ENCODE measurements at places on chromosomes 7 and 10.

DNA sequence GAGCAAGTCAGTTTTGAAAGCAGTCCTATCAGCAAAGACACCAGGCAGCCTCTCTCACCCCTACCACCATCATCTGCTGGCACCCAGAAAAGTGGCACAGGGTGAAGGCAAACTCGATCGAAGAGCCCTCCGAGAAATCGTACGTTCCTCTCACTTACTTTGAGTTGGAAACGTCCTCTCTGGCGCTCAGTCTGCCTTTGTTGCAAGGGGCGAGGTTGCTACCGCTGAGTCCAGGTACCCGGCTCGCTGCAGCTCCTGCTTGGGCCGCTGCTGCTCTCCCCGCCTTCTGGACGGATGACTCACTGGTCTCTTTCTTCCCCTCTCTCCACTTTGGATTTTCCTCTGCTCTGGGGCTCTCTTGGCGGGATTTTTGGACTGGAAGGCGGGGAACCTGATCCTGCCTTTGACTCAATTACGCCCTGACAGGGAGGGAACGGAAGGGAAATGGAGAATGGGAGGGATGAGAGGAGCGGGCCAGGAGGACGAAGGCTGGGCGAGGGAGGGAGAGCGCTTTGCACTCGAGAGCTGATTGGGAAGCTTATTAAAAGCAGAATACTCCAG, at the start of gene PTN:
PTN (minus strand) TSS at position 453 of the 561 bp plus-strand sequence. CDS start 88,760 bp downstream, outside the sequence.
- DNase-seq, result peak; percentile 58

- no peak for DNase-seq
Measured at GRCh38 chr7:11810043-11810625, 21.9 kb downstream of the THSD7A start.

DNA sequence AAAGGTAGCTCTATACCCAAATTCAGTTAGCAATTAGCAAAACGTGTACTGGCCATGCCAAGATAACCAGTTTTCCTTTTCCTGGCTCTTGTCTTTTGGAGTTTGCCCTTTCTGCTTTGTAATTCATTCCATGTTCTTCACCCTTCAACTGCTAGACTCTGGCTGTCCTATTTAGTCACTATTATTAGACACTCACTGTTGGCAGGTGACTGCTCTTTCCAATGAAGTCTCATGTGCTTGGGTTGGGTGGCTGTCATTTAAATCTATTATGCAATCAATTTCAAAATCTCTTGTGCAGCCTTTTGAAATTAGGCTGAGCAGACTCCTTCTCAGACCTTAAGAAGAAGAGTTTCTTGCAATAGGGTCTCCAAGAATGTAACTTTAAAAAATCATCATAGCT, 266.5 kb downstream of the GPR158 start:
- DNase-seq, result no peak

DNA sequence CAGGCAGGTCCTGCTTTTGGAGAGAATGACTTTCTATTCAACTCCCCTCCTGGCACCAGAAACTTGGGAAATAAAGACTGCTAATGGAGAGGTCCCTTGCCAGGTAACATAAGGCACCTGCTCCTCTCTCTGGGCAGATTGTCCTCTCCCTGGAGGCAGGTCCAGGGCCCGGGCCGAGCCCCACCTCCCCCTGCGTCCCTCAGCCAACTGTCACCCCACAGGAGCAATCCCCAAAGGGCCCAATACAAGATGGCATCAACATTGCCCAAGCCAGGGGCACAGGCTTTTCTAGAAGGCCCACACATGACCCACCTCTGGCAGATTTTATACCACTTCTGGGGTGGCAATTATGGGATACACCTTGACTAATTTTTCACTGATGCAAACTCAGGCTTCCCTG, 145.2 kb downstream of the HERPUD2 start:
- DNase-seq, result no peak

DNA sequence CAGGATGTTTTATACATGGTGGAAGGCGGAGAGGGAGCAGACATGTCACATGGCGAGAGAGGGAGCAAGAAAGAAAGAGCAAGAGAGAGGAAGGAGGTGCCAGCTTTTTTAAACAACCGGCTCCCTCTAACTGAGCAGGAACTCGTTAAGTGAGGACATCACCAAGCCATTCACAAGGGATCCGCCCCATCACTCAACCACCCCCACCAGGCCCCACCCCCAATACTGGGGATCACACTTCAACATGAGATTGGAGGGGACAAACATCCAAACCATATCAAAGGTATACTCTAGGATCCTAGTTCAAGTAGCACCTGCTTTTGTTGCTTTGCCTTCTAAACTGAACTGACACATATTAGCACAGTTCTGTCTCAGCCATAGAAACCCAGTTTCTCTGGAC, 141.9 kb upstream of the KLF14 start:
- DNase-seq, result no peak

GRCh38 chr7:30321089-30321881, 36.9 kb downstream of the ZNRF2 start:
- peak; percentile 50 for DNase-seq

- no peak for DNase-seq
Measured at GRCh38 chr7:155459700-155460461, 2.0 kb downstream of the EN2 start.

DNA sequence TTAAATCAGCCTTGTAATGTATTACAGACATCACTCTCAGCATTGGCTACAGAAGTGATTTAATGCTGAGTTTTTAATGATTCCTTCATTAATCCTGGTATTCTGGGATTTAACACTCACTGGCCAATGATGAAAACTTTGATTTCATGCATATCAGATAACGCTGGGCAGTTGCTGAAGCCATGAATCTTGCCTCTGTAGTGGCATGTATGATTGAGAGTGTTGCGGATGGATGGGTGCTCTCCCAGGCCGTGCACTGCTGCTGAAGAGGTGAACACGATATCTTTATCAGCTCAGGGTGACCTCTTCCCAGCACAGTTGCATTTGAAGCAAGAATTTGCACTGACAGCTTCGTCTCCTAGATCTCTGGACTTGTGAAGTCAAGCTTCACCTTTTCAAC, 168.7 kb downstream of the LRRC4 start:
- no peak for DNase-seq

GRCh38 chr10:15290150-15290549, 80.9 kb downstream of the FAM171A1 start:
- no peak for DNase-seq

DNA sequence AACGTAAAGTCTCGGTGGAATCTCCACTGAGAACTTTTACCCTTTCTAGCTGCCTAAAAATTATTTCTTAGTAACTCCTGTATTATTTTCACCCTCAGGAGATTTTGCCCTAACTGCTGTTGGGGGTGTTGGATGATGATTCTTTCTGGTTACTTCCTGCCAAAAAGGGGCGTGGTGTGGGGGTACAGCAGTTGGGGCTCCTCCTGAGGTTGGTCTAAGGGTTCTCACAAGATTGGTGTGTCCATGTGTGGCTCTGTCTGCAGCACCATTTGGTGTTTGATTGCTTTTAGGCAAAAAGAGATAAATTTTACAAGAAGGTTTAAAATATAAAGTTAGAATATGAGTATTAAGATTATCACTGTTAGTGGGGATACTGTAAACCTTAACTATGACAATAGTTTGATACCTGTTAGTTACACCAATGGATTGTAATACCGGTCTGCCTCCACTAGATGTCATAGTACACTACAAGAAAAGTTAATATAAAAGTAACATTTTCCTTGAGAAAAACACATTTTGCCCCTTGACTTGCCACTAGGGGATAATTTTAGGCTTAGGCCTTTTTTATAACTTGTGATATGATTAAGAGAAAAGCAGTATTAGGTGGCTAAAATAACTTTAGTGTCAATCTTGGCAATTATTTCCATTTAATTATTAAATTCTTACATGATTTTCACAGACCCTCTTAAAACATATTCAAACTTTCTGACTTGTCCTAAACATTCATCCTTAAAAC, 928.7 kb downstream of the IPMK start:
- peak; percentile 62 for DNase-seq

- no peak for DNase-seq
Measured at GRCh38 chr7:26038201-26038990, 113.6 kb upstream of the NFE2L3 start.

DNA sequence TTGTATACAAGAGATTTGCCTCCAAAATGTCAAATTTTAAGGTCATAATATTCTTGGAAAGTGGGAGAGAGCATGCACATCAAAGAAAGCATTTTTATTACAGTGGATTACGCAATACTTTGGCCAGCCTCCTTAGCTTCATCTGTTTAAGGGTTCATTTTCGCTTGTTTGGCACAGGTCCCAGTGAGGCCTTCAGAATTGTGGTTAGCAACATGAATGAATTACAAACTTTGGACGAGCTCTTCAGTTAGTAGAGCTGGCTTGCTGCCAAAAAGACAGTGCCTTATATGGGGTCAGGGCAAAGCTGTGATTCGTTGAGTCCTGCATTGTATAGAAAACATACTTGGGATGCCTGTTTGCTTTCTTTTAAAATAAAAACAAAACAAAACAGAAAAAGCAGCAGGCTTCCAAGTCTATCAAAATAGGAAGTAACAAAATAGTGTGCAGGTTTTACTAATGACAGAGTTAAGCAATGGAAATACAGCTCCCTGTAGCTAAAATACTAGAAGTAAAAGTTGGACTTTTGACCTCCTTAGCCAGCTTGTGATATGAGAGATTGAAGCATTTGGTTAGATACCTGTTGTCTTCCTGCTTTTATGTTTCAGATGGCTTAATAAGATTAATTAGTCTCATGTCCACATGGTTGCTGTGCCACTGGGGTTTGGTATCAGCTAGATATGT, 190.8 kb downstream of the MLLT10 start:
- peak; percentile 100 for DNase-seq

DNA sequence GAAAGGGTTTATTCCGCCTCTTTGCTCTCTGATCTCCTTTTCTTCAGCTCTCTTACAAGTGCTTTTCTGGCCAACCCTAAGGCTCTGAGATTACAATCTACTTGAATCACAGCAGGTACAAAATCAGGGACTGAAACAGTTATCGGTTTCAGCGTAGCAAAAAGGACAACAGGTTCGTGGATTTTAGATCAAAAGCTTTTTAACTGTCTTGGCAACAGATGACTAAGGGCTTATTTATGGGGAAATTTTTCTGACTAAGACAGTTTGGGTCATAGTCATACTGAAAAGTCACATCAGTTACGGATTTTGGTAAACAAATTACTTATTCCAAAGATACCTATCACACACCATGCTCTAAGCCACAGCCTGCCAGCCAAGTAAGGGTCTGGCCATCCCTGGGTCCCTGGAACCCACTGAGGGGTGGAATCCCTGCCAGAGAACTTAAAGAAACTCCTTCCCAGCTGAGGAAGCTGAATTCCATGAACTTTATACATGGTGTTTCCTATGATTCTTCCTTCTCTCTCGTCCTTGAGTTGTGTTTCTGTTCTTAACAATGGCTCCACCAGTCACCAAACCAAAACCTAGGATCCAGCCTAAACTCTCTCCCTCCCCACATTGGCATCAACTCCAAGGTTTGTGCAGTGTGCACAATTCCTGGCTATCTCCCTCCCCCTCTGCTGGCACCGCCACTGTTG, 169.3 kb downstream of the FAM107B start:
- peak; percentile 39 for DNase-seq

GRCh38 chr7:100886142-100886935, 3.2 kb downstream of the UFSP1 start:
- no peak for DNase-seq

GRCh38 chr10:76195654-76196390, 764.4 kb downstream of the LRMDA start:
- DNase-seq, result peak; percentile 10

DNA sequence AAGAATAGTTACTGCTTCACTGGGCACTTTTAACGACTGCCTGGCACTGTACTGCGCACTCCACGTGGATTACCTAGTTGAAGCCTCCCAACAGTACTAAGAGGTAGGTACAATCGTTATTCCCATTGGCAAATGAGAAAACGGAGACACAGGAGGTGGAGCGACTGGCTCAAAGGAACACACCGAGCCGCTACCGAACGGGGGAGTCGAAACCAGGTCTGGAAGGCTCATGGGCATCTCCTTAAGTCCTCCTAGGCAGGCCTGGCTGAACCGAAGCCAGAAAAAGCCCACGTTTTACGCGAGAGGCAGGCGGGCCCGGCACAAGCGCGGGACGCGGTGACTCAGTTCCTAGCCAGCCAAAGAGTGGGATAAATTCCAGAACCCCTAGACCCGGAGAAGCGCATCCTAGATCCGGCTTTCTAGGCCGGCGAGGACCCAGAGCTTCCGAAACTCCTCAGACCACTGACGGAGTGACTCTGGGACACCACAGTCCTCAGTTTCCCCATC, 472 bp downstream of the PDAP1 start:
- peak; percentile 86 for DNase-seq

DNA sequence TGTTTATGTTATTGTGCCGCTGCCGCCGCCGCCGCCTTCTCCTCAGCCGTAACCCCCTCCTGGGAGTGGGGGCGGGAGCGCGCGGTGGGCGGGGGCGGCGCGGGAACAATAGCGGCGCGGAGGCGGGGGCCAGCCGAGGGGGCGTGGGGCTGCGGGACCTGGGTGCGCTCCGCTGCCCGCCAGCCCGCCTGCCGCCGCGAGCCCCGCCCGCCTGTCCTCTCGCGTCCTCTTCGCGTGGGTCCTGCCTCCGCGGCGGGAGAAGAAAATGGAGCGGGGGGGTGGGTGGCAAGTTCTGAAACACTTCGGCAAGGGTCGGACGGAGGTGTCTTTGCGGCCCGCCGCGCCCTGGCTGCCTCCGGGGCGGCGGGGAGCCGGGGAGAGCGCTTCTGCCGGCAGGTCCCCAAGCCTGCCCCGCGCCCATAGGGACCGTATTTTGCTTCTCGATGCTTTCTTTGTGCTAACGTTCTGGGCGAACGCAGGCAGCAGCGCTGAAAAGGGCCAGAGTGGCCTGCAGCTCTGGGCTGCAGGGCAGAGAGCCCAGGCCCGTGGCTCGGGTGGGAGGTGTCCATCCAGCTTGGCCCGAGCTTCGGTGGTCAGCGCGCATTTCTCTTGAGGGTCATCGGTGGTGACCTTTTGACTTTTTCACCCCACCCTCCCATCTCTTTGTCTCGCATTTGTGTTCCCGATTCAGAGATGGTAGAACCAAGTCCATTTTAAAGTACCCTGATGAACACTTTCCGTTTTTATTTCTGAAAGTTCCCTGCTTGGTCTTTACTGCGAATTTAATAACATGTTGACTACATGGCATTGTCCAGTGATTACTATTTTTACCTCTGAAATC, 613 bp downstream of the MAPK8 start:
- DNase-seq, result peak; percentile 20

- no peak for DNase-seq
Measured at GRCh38 chr7:129101746-129102145, 42.8 kb upstream of the TSPAN33 start.

- peak; percentile 74 for DNase-seq
Measured at GRCh38 chr7:13945670-13946069, 43.8 kb downstream of the ETV1 start.

DNA sequence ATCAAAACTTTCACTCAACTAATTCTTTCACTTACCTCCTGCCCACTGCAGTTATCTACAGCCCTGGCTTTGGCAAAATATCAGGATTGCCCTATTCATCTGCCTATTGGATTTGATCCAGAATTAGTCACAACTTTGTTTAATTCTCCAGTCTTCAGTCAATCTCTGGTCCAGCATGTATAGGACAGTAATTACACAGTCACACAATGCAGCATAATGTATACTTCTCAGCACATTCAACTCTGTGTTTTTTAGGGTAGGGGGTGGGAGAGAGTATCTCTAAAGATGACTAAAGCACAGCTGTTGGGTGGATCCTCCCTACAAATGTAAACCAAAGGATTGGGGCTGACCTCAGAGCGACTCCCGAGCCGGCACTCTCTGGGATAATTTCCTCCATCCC, 17.7 kb upstream of the NRP1 start:
- peak; percentile 58 for DNase-seq

- DNase-seq, result peak; percentile 28
Measured at GRCh38 chr7:102230593-102230992, 56.1 kb upstream of the SH2B2 start.
